ENCODE measurements at places on chromosomes 5 and 9.
A peak's percentile ranks its signal among the peaks of the same experiment; 100 is the strongest.

GRCh38 chr5:142783601-142784341, 13.6 kb downstream of the ARHGAP26 start:
- DNase-seq: peak; percentile 43

GRCh38 chr9:128702445-128702948, at the start of gene PKN3:
PKN3 (plus strand) TSS chr9:128702503; CDS start chr9:128702916, 413 bp downstream.
- peak; percentile 95 for DNase-seq

DNA sequence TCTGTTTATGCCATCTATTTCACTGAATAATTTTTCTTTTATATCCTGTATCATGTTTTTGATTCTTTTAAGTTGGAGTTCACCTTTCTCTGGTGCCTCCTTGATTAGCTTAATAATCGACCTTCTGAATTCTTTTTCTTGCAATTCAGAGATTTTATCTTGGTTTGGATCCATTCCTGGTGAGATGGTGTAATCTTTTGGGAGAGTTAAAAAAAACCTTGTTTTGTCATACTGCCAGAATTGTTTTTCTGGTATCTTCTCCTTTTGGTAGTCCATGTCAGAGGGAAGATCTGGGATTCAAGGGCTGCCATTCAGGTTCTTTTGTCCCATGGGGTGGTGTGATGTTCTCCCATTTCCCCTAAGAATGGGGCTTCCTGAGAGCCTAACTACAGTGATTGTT, 800.8 kb upstream of the TYRP1 start:
- no peak for DNase-seq

GRCh38 chr5:142654578-142655058, 31.3 kb downstream of the FGF1 start:
- no peak for DNase-seq

- no peak for DNase-seq
Measured at GRCh38 chr5:107687937-107688336, 17.2 kb upstream of the EFNA5 start.

All from neural progenitor cell (in vitro differentiated cells).